ENCODE measurements at places on chromosomes 2 and 18. TPM values are rescaled to one million over a fixed set of nuclear protein-coding genes. Genes with fewer than 3 reads are reported as not detected.

Gene NPHP1
- total RNA-seq, result 3.3 TPM

GRCh38 chr2:134718023-134718816 lies 580 bp downstream of the TMEM163 start:
- H3K4me3 ChIP-seq, result peak overlapping the region; percentile 70
- H3K36me3 ChIP-seq, result peaks cover 1% of the 10 kb centered on the region
- H3K27me3 ChIP-seq, result peaks cover 80% of the 10 kb centered on the region
- H3K4me1 ChIP-seq, result peaks cover 10% of the 10 kb centered on the region

- no peaks in the 10 kb centered on the region for H3K27me3 ChIP-seq
- peaks cover 10% of the 10 kb centered on the region for H3K36me3 ChIP-seq
- H3K4me3 ChIP-seq, result no peak overlapping the region
- no peaks in the 10 kb centered on the region for H3K4me1 ChIP-seq
- no peak overlapping the region for H3K27ac ChIP-seq
- DNase-seq, result no peak
These were observed 55.3 kb downstream of the KCTD1 start for GRCh38 chr18:26493021-26493420.

GRCh38 chr18:38654946-38655345 lies 1089.3 kb upstream of the CELF4 start:
- no peaks in the 10 kb centered on the region for H3K27me3 ChIP-seq
- H3K4me1 ChIP-seq, result no peaks in the 10 kb centered on the region
- H3K36me3 ChIP-seq, result no peaks in the 10 kb centered on the region
- H3K27ac ChIP-seq, result no peak overlapping the region

Data from chondrocyte (in vitro differentiated cells).